ENCODE measurements at places on chromosomes 2 and 18. TPM values are rescaled to one million over a fixed set of nuclear protein-coding genes. Genes with fewer than 3 reads are reported as not detected.

Gene HOXD12
- not detected for polyA plus RNA-seq

Gene EGR4
- not detected for polyA plus RNA-seq

Gene SCYGR4
- not detected for polyA plus RNA-seq

Gene RAX
- not detected for polyA plus RNA-seq

Gene MSTN
- not detected for polyA plus RNA-seq

Gene ARID5A
- polyA plus RNA-seq = 31.4 TPM

Gene COBLL1
- not detected for polyA plus RNA-seq

Gene LRP1B
- polyA plus RNA-seq = not detected

Data from CD4-positive, alpha-beta memory T cell (primary cell).